ENCODE measurements at places on chromosomes 7 and 10.

GRCh38 chr10:125848371-125848770, 25.0 kb downstream of the BCCIP start:
- DNase-seq, result no peak

GRCh38 chr7:70040051-70040450, 441.8 kb downstream of the AUTS2 start:
- no peak for DNase-seq

DNA sequence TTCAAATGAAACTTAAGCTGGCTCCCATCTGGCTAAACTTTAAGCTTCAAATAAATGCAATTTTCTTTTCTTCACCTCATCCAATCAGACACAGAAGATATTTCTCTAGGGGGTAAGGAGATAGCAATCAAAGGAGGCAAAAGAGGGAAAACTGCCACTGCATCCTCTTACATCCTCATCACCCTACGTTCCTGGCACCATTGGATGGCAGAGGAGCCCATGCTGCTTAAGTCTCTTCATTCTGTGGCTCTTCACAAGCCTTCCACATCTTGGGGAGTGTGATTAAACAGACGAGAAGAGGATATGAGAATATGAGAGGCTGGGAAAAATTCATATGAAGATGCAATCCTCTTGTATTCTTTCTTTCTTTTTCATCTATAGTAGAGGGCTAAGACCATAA, 345.7 kb upstream of the AOAH start:
- no peak for DNase-seq

- DNase-seq, result no peak
Observed at GRCh38 chr10:29648114-29648982, 13.6 kb upstream of the SVIL start.

- DNase-seq, result no peak
Observed at GRCh38 chr7:29612596-29612995, 49.0 kb downstream of the PRR15 start.

- no peak for DNase-seq
Observed at GRCh38 chr10:79581044-79581443, 20.8 kb upstream of the SFTPA2 start.

DNA sequence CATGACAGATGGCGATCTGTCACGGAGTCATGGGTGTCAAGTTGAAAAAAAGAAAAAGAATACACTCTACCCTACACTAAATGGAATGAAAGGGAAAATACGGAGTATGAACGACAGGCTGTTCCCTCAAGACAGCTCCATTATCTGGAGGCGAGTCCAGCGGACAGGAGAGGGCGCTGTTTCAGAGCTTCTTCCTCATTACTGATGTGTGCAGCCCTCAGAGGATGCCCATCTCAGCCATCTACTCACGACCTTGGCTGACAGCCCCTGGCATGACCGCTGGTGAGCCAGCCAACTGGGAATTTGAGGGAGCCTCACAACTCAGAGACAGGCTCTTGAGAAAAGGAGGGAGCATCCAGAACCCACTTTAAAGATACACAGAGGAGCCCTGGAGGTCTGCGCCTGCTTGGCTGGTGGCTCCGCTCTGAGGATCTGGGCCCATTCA, 49.6 kb upstream of the SMNDC1 start:
- peak; percentile 77 for DNase-seq

- DNase-seq, result no peak
Observed at GRCh38 chr7:6590645-6591110, 857 bp downstream of the INTS15 start.

All from lower leg skin (tissue), 4 donors.